EL (cell line): ENCODE measurements at places on chromosomes 3 and 15.
A peak's percentile ranks its signal among the peaks of the same experiment; 100 is the strongest.

DNA sequence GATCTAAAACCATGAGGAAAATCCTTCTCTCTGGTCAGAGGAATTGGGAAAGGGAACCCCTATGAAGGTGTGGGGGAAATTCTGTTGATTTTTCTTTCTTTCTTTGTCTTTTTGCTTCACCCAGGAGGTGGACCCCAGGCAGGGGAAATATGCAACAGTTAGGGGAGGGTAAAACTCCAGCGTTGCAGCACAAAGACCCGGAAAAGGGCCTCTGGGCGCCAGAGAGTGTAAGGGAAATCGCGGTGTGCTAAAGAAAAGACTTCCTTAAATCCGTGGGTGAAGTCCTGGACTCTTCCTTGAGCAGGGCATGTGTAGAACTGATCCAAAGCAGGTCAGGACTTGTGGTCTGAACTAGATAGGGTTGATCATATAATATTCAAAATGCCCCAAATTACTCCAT, 11.1 kb upstream of the TBC1D21 start:
- DNase-seq: no peak

DNA sequence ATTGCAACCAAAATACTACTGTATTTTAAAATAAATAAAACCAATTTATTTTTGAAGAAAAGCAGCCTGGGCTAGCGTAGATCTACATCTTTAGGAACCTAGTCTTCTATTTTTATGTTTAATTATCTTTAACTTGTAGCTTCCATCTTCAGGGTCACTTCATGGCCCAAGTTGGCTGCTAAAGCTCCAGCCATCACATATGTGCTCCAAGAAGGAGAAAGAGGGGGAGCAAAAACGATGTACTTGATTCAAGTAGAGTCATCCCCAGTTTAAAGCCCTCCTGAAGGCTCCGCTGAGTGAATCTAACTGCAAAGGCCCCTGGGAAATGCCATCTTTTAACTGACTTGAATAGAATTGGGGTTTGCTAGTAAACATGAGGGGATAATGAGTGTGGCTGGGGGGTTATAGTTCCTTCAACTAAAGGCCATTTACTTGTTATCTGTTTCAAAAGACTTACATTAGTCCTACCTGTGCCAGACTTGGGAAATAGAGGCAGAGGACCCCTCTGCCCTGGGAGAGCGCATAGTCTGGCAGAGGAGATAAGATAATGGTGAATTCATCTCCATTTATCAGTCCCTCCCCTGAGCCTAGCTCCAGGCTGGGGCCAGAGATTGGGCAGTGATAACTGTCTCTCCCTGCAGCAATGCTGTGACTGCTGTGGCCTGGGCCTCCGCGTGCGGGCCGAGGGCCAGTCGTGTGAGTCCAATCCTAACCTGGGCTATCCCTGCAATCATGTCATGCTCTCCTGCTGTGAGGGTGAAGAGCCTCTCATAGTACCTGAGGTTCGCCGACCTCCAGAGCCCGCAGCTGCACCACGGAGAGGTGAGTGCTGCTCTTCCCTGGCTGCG, 64.6 kb downstream of the FBLN2 start:
- DNase-seq: no peak

- no peak for DNase-seq
Observed at GRCh38 chr15:67652586-67652985, 110.1 kb downstream of the MAP2K5 start.

DNA sequence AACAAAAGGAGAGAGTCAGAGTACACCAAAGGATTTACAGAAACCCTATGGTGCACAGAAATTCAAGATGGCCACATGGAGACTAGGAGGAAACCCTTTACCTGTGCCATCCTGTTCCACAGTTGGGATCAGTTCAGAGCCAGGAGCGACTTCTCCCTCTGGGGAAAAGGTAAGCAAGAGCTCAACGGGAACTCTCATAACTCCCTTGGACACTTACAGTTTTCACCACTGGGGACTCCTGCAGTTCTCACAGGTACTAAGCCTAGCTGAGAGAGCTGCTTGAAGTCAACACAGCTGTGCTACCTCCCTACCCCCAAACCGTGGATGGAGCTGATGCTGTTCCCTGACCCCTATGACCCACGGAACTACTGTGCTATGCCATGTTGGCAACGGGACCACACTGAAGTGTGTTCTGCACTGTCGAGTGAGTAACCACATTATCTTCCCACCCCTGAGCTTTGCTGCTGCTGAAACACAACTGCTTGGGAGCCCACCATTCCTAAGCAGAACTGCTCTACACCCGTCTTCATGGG, 606.8 kb downstream of the GBE1 start:
- DNase-seq: no peak

GRCh38 chr3:124969963-124970722, 35.6 kb upstream of the MUC13 start:
- DNase-seq: no peak

GRCh38 chr3:84961011-84961410, 2.2 kb downstream of the CADM2 start:
- no peak for DNase-seq

- peak; percentile 7 for DNase-seq
Observed at GRCh38 chr3:127264292-127264691, 23.6 kb downstream of the PRR20G start.

DNA sequence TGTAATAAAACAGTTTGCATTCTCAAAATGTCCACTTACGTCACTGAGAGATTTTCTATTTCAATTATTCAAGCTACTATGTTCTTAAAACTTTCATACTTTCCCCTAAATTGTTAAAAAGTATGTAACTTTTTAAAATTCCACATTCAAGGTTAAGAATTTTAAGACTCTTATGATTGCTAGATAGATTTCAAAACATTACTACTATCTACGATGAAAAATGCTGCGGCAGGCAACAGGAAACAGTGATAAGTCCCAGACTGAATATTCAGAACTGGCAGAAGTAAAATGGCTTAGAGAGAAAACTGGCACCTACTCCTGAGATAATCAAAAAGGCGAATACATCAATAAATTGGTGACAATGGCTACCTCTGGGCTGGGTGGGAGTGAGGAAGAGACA, 16.2 kb downstream of the ATP13A3 start:
- no peak for DNase-seq

DNA sequence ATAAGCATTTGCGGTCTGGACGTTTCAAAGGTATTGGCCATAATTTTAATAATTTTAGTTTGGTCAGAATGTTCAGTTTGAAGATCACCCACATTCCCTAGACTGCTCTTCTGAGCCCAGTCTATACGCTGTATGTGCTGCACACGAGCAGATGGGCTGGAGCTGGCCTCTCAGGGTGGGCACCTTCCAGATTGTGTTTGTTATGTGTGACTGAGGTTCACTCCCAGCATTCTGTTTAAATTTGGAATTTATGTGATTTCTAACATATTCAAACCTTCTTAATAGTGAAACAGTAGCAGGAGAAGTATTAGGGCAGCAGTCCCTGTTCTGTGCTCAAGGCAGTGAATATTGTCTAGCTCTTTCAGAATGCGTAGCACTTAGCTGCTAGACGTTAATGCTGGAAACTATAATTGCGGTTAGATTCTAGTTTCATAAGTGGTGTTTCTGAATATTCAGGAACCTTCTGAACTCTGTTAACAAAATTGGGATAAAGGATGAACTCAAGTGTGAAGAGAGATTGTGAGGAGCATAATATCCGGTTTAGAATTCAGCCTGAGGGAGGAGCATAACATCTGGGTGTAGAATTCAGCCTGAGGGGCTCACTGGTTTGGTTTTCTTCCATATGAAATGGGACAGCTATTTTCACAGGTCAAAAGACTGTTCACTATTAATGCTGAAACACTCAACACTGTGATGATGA, 68.6 kb upstream of the RPL35A start:
- no peak for DNase-seq

DNA sequence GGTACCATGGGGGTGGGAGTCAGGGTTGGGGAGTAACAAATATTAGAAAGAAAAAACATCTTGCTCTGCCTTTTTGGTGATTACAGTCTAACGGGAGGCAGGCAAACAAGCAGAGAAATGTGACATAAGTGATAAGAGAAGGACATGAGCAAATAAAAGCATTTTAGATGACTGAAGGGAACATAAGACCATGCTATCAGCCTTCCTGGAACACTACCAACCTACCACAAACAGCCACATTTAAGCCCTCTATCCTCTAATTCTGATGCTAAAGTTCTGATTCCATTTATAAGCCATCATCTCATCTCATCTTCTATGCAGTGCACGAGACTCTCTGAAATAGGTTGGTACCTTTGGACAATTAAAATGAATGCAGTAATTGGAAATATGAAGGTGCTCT, 243.4 kb upstream of the P2RY1 start:
- no peak for DNase-seq

DNA sequence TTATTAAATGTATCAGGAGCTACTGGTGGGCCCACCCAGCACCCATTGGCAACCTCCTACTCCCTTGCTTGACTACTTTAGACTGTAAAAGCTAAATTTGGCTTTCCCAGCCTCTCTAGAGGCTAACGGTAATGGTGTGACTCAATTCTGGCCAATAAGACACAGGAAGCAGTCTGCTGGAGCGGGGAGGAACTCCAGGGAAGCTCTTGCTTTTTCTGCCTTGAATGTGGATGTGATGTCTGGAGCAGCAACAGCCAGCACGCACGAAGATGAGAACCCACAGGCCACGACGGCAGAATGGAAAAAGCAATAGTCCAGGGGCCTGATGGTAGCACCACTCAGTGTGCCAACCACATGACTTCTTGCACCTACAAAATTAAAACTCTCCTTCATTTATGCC, 39.9 kb downstream of the RAB6B start:
- DNase-seq: peak; percentile 10

- DNase-seq: no peak
Observed at GRCh38 chr3:14761121-14761672, 57.6 kb upstream of the FGD5 start.

DNA sequence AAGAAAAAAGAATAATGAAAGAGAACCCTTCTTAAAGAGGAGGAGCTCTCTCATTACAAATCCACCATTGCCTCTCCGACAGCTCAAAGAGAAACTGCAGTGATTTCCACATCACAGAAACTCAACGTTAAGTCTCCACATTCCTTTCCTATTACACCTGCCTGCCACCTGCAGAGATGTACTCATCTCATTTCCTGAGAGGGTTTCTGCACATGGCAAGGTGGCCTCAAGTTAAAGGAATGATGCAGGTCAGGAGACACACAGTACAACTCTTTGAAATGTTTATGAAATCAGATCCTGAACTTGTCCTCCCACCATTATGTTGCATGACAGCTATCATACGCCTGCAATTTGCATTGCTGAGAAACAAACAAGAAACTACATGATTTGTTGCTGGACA, 458.4 kb upstream of the ADAMTS9 start:
- no peak for DNase-seq

GRCh38 chr3:194070220-194070633, 65.7 kb upstream of the HES1 start:
- no peak for DNase-seq

GRCh38 chr3:168094877-168095610, 680 bp downstream of the GOLIM4 start:
- DNase-seq: peak; percentile 78

DNA sequence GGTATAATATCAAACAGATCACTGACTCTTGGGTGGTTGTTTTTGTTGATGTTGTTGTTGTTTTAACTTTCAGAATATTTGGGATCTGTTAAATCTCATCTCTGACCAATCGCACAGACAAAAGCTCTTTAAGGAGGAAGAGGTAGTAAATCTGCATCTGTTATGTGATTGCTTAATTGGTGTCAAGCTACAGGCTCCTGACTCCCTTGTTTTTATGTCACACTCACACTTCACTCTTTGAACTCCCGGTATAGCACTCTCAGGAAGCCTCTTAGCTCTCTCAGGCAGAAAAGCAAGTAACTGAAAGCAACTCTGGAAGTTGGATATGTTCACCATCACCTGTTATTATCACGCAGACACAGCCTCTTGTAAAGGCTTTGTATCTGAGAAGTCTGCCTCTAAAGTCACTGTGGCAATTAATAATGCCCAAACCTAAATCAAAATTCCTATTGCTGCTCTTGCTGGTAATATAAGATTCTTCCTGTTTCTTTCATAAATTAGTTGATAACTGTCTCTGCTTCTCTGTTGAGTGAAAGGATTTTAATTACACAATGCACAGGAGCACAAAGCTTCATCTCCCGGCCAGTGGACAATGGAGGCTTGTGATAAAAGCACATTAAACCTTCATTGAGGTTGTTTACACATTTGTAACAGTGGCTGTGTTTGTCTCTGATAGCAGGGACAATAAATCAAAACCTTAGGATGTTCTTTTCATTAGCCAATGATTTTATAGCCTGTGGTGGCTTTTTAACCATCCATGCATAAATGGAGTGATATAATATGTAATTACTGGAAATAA, 576.7 kb downstream of the MFSD1 start:
- no peak for DNase-seq

DNA sequence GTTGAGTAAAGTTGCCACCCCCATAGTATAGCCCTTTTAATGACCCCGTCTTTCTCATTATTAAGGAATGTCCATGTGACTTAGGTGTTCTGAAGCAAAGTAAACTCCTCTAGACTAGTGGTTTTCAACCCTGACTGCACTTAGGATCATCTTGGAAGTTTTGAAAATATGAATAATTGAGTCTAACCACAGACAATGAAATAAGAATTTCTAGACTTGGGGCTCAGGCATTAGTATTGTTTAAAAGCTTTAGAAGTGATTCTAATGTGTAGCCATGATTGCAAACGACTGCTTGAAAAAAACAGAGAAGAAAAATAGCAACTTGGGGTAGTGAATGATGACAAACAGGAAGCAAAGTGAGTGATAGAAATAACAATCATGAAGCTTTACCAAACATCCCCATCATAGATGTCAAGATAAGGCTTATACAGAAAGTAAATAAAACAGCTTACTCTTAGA, 35.0 kb downstream of the ALCAM start:
- peak; percentile 33 for DNase-seq

GRCh38 chr3:46012246-46012645, 15.0 kb downstream of the XCR1 start:
- DNase-seq: no peak

- DNase-seq: no peak
Observed at GRCh38 chr3:105953831-105954230, 85.0 kb upstream of the CBLB start.

DNA sequence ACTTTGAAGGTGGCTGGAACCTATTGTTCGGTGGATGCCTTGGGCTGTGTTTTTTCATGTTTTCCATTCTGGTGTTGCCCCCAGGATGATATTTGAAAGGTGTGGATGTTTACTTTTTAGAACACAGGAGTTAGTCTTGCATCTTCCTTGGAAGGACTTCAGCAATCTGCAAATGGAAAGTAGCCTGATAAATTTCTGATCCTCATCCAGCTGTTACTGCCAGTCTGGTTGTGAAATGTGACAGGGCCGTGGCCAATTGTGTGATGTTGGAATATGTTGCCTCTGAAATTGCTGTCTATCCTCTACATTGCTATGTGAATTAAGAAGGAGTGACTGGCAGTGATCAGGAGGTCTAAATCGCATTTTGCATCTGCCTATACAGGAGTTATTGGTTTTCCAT, 382.5 kb upstream of the C2CD4B start:
- DNase-seq: no peak
